AG10803 (cell line): ENCODE measurements at places on chromosomes 1 and 21.

GRCh38 chr1:218284377-218284916, 646 bp upstream of the RRP15 start:
- no peak for DNase-seq

GRCh38 chr1:211511947-211512346, 20.0 kb upstream of the RD3 start:
- DNase-seq = no peak

GRCh38 chr1:117284399-117285215, 73.9 kb upstream of the VTCN1 start:
- peak; percentile 59 for DNase-seq

- no peak for DNase-seq
Observed at GRCh38 chr21:45387506-45387905, 17.5 kb upstream of the COL18A1 start.

DNA sequence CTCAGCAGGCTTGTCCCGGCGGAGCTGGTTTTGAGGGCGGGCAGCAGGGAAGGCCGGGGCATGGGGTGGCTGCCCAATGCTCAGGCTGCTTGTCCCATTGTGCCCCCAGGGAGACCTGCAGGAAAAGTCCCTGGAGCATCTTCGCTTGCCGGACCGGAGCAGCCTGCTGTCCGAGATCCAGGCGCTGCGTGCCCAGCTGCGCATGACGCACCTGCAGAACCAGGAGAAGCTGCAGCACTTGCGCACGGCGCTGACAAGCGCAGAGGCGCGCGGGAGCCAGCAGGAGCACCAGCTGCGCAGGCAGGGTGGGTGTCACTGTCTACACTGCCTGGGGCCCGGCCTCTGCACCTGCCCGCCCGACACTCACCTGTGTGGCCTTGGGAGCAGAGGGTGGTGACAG, 30.4 kb upstream of the DIP2A start:
- no peak for DNase-seq

GRCh38 chr21:15795533-15795932, 65.8 kb downstream of the USP25 start:
- no peak for DNase-seq

DNA sequence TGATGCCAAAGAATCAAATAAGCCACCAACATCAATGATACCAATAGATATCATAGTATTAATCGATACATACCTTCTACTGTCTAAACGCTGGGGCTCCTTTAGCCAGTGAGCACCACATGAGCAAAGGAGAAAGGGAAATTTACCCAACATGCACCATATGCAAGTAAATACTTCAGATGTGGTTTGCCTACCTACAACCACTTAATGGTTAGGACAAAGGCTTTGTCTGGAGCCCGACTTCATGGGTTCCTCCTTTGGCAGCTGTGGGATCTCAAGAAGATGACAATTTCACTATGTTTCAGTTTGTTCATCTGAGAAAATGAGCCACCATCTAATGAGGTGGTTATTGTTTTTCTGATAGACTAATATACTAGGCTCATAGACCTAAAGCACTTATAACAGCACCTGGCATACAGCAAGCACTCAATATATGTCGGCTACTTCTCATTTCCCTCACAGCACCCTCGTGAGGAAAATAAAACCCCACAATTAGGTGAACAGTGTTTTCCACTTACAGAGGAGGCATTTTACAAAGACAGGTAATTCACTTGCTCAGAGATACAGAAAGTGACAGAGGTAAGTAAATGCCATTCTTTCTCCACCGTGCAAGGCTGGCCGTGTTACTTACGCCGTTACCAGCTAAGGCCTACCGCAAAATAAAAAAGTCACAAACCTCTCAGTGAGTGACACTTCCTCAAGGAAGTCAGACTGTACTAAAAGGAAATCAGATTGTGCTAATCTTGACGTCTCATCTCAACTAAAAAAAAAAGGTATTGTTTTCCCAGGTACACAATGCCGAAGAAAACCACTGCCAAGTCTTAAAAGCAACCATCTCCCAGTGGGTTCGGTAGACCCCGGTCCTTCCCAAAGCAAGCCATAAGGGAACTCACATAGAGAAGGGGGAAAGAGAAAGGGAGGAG, 1.6 kb downstream of the TTC13 start:
- no peak for DNase-seq

DNA sequence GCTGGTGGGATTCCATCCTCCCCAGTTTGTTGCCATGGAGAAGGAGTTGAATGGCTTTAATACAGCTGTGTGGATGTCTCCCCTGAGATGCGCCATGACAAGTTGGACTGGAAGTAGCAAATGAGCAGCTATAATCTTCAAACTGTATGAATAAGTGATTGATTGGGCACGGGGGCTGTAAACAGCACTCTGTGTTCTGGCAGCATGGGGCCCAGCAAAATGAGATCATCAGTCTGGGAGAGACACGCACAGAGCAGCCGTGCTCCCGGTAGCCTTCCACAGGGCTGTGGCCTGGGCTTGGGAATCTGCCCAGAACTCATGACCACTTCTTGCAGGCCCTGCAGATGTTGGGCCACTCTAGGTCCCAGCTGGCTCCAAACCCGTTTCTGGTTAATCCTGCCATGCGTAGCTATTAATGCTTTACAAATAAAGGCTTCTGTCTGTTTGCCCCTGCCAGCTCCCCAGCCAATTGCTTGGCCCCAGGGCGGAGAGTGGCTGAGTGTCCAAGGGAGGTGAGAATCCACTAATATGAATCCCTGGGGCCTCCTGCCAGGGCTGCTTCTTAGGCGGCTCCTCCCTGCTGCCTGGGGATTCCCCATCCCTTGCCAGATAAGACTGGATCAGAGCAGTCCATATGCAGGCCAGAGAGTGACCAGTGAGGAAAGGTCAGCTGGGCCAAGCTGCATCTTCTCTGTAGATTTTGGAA, 642.9 kb downstream of the AJAP1 start:
- no peak for DNase-seq

DNA sequence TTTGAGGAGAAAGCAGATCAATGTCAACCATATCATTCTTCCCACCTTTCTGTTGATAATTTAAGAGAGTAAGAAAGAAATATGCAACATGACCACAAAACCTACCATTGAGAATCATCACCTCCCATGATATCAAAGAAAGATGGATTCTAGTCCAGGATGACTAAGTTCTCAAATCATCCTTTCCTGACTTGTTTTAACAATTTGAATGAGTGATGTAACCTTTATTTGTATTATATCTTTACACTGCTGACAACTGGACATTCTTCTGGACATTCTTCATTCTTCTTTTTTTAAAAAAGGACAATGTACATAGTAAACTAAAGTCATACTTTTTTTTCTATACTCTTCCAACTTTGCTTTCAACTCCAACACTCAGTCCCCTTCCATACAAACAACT, 9.5 kb downstream of the PSMB4 start:
- peak; percentile 8 for DNase-seq

GRCh38 chr1:20974069-20974468, 187.0 kb upstream of the HP1BP3 start:
- DNase-seq = peak; percentile 61

DNA sequence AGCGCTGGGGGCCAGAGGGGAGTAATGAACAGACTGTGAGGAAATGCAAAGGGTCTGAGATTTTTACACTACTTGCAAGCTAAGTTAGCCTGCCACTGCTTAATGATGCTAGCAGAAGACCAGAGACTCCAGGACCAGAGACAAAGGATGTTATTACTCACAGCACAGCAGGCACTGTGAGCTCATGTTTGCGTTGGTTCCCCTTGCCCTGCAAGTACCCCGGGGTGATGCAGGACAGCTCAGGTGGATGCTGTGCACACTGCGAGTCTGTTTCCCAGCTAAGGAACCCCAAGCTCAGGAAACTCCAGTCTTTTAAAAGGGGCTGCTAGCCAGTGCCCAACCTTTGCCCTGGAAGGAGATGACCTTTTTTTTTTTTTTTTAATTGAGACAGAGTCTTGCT, 1.2 kb downstream of the FHAD1 start:
- no peak for DNase-seq

DNA sequence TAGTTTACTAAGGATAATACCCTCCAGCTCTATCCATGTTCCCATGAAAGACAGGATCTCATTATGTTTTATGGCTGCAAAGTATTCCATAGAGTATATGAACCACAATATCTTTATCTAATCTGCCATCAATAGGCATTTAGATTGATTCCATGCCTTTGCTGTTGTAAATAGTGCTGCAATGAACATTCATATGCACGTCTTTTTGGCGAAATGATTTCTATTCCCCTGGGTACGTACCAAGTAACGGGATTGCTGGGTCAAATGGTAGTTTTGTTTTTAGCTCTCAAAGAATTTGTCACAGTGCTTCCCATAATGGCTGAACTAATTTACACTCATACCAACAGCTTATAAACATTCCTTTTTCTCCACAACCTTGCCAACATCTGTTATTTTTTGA, 750.9 kb downstream of the BRINP3 start:
- no peak for DNase-seq
